Activated naive CD4-positive, alpha-beta T cell treated with anti-CD3 and anti-CD28 coated beads, Interleukin-2, amount 50 U/mL, for 72 hours (primary cell): ENCODE measurements at places on chromosomes 12 and 14. TPM values are rescaled to one million over a fixed set of nuclear protein-coding genes. Genes with fewer than 3 reads are reported as not detected.

The PLEK2 gene
- 6.5 TPM for total RNA-seq

The CKB gene
- 2.6 TPM for total RNA-seq

The EPYC gene
- total RNA-seq, result not detected

The SSTR1 gene
- total RNA-seq, result not detected

The CLEC4D gene
- not detected for total RNA-seq

The ESYT1 gene
- 197 TPM for total RNA-seq
